ENCODE measurements at places on chromosomes 13 and 19.
A peak's percentile ranks its signal among the peaks of the same experiment; 100 is the strongest.

- DNase-seq, result peak; percentile 80
Measured at GRCh38 chr19:3365836-3366752, at the start of gene NFIC. Gene NFIC (plus strand): TSS chr19:3366583. CDS start chr19:3366637, 54 bp downstream.

DNA sequence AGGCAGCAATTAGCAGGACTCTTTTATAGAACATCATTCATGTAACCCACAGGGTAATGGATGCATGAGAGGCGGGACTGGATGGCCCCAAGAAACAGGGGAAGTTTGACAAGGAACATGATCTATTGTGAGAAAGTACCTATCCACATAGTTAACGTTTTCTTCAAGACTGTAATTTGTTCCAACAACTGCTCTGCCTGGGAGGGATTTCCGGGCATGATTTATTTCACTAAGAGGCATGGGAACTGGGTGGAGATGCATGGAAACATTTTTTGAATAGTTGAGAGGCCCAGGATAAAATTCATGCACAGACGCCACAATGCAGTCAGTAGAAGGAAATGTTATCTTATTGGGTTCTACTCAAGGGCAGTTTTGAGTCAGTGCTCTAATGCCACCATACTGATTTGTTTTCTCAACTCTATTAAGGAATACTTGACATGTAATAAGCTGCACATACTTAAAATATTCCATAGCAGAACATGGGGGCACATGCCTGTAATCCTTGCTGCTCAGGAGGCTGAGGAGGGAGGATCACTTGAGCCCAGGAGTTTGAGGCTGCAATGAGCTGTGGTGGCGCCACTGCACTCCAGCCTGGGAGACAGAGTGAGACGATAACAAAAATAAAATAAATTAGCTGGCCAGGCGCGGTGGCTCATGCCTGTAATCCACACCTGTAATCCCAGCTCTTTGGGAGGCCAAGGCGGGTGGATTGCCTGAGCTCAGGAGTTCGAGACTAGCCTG lies 9.9 kb upstream of the ATG4D start:
- DNase-seq, result no peak

DNA sequence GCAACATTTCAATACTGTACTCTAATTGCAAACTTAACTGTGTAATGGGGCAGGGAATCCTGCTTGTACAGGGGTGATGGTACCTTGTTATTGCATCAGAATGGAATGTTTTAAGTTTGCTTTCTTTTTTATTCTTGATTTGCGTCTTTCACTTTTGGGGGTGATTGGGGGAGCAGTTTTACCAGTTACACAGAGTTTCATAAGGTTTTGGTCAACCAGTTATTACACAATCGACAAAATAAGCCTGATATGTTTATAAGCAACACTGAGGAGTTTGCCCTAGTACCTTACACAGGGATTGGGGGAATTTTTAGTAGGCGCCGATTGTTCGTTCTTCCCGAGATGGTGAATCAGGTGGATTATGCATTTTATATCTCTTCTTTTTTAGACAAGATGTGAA lies 2.7 kb downstream of the KLF5 start:
- no peak for DNase-seq

- no peak for DNase-seq
Measured at GRCh38 chr13:77898097-77898496, 20.5 kb downstream of the EDNRB start.

DNA sequence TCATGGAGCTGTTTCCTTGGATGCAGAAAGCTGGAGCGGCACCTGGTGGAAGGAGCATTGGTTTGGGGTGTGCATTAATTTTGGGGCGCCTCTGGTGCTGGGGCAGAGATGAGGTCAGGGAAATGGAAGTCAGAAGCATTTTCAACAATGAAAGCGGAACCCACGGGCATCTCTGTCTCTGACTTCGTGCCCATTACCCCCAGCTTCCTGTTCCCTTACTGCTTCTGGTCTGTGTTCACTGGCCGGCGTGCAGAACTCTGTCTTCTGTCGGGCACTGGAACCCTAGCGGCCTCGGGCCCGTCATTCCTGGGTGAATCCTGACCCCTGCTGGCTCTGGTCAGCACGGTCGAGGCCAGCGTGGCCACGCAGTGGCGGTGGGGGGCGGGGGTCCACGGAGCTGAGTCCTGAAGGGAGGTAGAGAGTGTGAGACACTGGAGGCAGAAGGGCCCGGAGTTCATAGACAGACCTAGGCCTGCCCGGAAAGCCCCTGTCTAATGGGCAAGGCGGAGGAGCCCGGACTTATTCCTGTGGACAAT lies 7.9 kb upstream of the LINGO3 start:
- no peak for DNase-seq

DNA sequence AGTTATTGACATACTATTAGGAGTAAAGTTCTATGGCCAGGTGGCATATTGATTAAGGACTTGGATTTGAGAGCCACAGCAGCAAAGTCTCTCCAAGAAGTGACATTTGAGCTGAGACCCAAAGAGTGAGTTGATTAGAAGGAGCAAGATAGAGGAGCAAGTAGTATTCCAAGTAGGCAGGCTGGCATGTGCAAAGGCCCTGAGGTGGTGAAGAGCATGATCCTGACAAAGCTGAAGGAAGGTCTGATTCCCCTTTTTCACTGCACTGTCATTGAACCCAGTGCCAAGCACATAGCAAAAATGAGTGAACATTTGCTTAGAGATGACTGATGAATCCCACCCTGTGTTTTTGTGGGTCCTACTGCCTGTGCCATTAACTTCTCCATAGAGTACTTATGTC lies 4.7 kb downstream of the ZNF543 start:
- DNase-seq, result no peak

GRCh38 chr13:33536601-33537000 lies 251.0 kb upstream of the STARD13 start:
- DNase-seq, result no peak

DNA sequence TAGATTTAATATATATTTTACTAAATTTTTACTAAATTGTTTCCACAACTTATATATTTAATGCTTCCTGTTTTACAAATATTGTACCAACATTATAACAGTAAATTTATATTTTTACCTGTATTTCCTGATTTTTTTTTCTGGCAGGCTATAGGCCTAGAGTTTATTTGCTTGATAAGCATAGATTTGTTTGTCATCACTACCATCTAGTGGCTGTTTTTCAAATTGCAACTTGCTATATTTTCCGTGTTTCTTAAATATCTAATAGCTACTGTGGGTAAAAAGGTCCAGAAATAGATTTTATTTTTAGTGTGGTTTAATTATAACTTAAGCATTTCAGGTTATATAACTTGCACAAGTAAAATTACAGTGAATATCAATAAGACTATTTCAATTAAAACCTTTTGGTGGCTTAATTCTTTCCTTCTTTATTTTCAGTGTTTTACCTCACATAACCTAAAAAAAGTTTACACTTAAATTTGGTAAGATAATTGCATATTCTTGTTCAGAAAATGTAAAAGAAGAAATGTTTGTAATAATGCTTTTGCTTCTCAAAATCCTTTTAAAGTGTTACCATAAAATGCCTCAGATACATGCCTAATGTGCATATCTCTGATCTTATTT lies 60.6 kb downstream of the NDFIP2 start:
- DNase-seq, result no peak

DNA sequence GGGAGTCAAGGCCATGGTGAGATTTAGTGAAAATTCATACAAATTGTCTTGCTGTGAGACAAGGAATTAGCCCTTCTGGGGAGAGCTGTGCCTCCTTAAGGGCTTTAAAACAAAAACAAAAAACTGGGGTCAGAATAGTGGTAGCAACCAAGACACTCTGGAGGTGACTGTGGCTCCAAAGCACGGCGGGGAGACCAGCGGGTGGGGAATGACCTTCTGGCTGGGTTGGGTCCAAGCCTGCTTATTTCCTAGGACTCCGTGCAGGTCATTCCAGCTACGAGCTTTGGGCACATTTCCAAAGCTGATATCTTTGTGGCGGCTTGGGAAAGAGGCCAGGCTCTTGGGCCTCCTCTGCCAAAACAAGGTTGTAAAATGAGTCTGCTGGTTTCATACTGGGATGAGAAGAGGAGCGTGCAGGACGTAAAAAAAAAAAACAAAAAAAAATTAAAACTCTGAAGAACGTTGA lies 348.3 kb downstream of the UQCRFS1 start:
- peak; percentile 74 for DNase-seq

DNA sequence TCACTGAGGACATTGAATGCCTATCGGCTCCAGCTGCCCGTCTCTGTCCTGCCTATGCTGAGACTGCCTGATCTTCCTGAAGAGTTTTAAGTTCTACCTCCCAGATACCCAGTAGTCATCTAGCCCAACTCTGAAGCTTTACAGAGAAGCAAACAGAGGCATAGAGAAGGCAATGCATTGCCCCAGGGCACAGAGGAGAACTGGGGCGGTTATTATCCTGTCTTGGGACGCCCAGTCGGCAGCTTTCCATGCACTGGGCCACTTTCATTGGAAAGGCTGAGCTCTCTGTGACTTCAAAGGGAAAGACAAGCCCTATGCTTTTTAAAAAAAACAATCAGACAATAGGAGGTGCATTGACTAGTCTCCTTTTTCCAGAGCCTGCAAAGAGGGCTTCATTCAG lies 71.6 kb downstream of the HSPH1 start:
- DNase-seq, result no peak

DNA sequence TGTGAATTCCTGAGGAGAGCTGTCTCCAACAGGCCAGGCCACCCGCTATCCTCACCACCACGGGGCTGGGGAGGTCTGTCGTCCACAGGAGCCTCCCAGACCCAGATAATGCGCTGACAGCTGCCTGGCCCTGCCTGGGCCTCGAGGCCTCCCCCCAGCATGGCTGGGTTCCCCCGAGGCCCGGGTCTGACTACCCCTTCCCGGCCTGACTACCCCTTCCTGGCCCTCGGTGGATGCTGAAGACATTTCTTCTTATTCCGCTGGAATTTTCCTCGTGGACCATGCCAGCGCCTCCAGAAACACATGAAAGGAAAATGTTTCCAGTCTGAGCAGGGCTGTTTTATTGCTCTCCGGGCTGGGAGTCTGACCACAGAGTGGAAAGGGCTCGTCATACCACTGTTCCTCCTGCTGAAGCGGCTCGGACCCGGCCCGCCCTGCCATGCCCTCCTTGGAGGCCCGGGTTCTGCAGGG lies 16.8 kb upstream of the COMP start:
- DNase-seq, result no peak

- no peak for DNase-seq
Measured at GRCh38 chr19:40229484-40229883, 3.0 kb upstream of the CCNP start.

- no peak for DNase-seq
Measured at GRCh38 chr13:25922376-25922775, 129.4 kb downstream of the SHISA2 start.

DNA sequence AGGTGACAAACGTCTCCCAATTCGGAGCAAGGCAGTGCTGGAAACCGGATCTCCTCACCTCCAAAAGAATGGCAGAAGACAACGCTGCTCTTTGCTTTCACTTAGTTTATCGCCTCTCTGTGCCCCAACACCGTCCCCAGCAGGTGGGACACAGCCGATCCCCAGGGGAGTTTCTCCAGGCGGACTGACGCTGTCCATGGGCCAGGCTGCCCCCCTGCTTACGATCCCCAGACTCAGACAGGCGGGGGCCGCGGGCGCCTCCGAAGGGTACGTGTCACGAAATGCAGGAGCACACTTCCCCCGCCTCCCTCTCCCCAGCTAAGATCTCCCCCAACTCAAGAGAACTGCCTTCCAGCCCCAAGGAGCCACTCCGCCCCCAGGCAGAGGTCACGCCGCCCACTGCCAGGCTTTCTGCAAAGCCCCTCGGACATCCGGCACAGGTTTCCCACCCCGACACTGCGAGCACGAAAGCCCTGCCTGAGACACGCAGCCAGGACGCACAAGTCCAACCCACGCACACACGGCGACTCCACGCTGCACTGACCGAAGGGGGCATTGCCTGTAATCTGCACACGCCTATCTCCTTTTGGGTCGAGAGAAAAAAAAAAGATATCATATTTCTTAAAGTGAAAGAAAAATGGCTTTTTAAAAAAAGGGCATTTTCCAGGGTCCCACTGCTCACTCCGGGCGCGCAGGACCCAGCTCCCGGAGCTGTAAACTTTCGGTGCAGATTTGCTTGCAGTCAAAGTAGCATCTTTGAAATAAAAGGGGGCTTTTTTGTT lies 2.0 kb downstream of the SPRY2 start:
- DNase-seq, result peak; percentile 49

DNA sequence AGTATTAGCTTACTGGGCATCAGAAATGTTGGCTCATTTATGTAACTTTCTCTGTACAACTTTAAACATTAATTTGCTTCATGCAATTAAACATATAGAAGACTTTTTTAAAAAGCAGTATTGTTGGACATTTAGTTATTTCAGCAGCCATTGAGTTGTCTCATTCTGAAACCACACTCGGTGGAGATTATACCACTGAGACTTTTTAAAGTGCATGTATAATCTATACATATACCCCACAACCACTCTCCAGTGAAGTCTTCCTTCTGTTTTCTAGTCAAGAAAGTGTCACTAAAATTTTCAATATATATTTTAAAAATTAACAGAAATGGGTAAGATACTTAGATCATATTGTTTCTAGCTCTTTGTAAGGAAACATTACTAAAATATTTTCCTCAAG lies 15.5 kb downstream of the SETDB2 start:
- no peak for DNase-seq

DNA sequence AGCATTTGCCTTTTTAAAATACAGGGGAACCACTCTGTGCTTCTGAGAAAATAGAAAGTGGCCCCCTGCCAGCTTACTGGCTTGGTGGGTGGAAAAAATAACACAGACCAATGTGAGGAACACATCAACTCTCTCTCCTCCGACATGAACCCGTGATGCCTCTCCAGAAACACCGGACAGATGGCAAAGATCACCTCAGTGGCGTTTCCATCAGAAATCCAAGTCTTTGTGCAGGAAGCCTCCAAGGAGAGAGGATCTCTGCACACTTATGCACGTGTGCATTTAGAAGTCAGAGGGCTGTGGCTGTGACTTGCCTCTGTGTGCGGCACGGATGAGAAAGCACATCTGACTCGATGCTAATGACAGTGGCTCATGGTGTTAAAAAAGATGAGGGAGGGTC lies 112.3 kb upstream of the KLF12 start:
- no peak for DNase-seq

DNA sequence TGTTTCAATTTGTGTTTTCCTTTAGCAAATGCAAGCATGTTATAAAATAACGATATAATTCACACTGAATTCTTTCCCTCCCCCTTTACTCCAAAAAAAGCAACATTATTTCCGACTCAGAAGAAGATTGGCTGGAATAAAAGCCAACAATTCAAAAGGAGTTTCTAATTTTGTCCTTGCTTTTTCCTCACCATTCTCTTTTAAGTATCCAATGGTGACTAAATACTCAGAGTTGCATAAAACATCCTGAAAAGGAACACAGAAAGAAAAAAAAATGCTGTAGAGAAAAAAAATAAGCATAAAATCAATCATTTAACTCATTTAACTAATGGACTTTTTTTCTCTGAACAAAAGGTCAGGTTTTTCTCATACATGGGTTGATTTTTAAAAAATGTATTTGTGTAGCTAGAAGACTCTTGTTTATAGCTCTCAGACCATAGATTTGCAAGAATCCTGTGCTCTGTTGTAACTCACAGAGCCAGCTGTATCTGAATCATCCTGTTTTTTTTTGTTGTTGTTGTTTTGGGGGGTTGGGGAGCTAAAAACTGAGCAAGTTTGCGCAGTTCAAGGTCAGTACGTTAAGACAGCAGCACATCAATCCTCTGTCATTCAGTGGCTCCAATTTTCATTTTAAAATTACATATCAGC lies 108.1 kb downstream of the PCDH17 start:
- DNase-seq, result no peak

GRCh38 chr19:43673637-43674036 lies 3.7 kb upstream of the PLAUR start:
- DNase-seq, result no peak
